ENCODE measurements at places on chromosomes 5 and 9.

GRCh38 chr5:111840036-111840674 is 83.2 kb upstream of the NREP start:
- no peaks in the 10 kb centered on the region for H3K4me1 ChIP-seq
- no peak overlapping the region for H3K27ac ChIP-seq
- no peaks in the 10 kb centered on the region for H3K27me3 ChIP-seq
- DNase-seq, result no peak
- no peak overlapping the region for H3K4me3 ChIP-seq

DNA sequence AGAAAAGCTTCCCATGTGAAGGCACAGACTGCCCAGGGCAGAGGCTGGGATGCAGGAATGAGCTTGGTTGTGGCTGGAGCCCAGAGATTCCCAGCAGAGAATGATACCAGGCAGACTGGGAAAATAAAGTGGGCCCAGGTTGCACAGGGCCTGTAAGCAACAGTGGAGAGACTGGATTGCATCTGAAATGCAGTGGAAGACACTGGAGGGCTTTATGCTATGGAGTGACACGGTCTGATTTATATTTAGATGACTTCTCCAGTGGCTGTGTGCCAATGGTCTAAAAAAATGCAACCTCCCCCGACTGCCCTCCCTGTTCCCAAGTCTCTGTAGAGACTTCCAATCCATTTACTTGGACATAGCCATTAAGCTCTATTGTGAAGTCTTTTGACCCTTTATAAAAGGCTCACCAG is 951.1 kb upstream of the DMAC1 start:
- DNase-seq, result no peak
- H3K4me3 ChIP-seq, result no peak overlapping the region
- H3K36me3 ChIP-seq, result no peaks in the 10 kb centered on the region
- H3K4me1 ChIP-seq, result no peaks in the 10 kb centered on the region

DNA sequence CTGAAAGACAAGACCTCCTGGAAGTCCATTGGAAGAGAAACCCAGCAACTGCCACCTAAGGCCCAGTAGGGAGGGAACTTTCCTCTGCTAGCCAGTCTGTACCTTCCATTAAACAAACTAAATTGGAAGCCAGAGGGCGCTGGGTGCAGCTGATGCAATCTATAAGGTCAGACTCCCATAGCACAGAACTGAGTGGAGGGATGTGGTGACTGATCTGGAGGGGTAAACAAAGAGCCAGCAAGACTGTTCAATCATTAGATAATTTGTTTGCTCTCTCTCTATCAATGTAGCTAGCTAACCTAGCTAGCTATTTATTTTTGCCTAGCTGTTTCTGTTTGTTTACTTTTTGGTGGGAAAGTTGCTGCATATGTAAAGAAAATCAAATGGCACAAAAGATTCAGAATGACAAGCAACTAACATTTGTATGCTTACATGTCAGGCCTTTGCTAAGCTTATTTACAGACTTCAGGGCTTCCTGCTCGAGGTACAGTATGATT is 291.8 kb upstream of the DAB2 start:
- H3K27ac ChIP-seq, result no peak overlapping the region
- DNase-seq, result no peak
- H3K4me1 ChIP-seq, result peaks cover 9% of the 10 kb centered on the region
- no peak overlapping the region for H3K4me3 ChIP-seq

GRCh38 chr9:2241836-2242741 is 226.9 kb downstream of the SMARCA2 start:
- DNase-seq, result peak; percentile 76
- no peaks in the 10 kb centered on the region for H3K4me1 ChIP-seq
- H3K4me3 ChIP-seq, result peak overlapping the region; percentile 69
- no peaks in the 10 kb centered on the region for H3K36me3 ChIP-seq
- no peaks in the 10 kb centered on the region for H3K27me3 ChIP-seq

GRCh38 chr9:77707383-77708063 is 59.4 kb upstream of the GNA14 start:
- no peaks in the 10 kb centered on the region for H3K27me3 ChIP-seq
- peak; percentile 76 for DNase-seq

DNA sequence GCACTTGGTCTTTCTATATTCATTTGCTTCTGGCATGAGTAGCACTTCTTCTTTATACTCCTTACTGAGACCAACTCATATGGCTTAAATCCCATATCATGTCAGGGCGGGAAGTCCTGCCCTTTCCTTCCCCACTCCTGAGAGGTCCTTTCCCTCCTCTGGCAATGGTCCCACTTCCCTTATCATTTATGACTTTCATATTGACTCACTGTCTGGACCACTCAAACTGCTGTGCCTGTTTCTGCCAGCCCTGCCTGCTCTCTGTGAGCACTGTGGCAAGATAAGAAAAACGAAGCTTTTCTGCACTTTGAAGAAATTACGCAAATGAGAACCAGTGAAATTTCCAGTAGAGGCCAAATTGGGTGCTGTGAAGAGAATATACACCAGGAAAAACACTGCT is 58.1 kb downstream of the ZNF474 start:
- peaks cover 9% of the 10 kb centered on the region for H3K4me1 ChIP-seq
- H3K27ac ChIP-seq, result no peak overlapping the region
- no peaks in the 10 kb centered on the region for H3K36me3 ChIP-seq

- H3K27me3 ChIP-seq, result no peaks in the 10 kb centered on the region
- DNase-seq, result no peak
- H3K4me1 ChIP-seq, result no peaks in the 10 kb centered on the region
- no peak overlapping the region for H3K4me3 ChIP-seq
Observed at GRCh38 chr5:77864997-77865396, 88.9 kb upstream of the TBCA start.

- H3K4me1 ChIP-seq, result peaks cover 6% of the 10 kb centered on the region
- H3K36me3 ChIP-seq, result peaks cover 92% of the 10 kb centered on the region
- no peak overlapping the region for H3K4me3 ChIP-seq
- H3K27me3 ChIP-seq, result no peaks in the 10 kb centered on the region
- no peak for DNase-seq
Observed at GRCh38 chr5:6745706-6746222, 32.5 kb downstream of the TENT4A start.
